ENCODE measurements at places on chromosomes 7 and 10.

- DNase-seq = no peak
Observed at GRCh38 chr7:95424716-95425115, 10.1 kb downstream of the PON2 start.

DNA sequence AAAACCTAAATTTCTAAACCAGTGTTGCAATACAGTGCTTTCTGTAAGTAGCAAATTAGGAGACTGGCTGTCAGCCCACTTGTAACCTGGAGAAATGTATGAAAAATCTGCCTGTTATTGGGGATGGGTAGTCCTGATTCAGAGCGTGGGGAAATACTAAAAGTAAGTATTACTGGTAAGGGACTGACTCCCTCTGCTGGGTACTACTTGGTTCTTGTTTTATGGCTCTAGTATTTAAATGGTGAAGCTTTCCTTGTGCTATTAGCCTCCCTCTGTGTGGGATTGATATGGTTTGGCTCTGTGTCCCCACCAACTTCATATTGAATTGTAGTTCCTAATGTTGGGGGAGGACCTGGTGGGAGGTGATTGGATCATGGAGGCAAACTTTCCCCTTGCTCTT, 886.1 kb downstream of the SORCS1 start:
- no peak for DNase-seq

DNA sequence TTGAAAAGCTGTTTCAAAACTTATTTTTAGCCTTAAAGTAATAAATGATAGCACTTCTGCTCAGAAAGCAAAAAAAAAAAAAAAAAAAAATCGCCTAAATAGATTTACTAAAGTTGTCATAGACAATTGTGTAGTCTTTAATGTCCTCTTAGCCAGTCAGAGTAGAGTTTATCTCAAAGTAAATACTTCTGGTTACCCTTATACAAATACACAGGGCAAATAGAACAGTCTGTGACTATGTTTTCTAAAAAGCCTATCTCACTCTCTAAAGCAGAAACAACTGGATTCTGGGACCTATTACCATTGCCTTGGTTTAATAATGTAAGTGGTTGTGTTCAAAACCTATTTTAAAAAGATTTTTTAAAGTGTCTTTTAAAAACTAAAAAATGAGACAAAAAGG, 156.2 kb upstream of the THSD7A start:
- DNase-seq = no peak

- DNase-seq = no peak
Observed at GRCh38 chr7:108669958-108670357, 100.3 kb downstream of the DNAJB9 start.

- no peak for DNase-seq
Observed at GRCh38 chr7:130136579-130137167, 66.3 kb downstream of the KLHDC10 start.

- DNase-seq = no peak
Observed at GRCh38 chr10:69057261-69057950, 30.5 kb upstream of the SRGN start.

GRCh38 chr10:16847644-16848043, 30.4 kb upstream of the RSU1 start:
- no peak for DNase-seq

GRCh38 chr7:50332241-50333165, 28.0 kb downstream of the IKZF1 start:
- no peak for DNase-seq

- DNase-seq = no peak
Observed at GRCh38 chr10:12559578-12560178, 210.3 kb downstream of the CAMK1D start.

- DNase-seq = no peak
Observed at GRCh38 chr7:28065721-28066285, 114.8 kb downstream of the JAZF1 start.
